Cardiac muscle cell (in vitro differentiated cells and primary cell): ENCODE measurements at places on chromosomes 7 and 10.

DNA sequence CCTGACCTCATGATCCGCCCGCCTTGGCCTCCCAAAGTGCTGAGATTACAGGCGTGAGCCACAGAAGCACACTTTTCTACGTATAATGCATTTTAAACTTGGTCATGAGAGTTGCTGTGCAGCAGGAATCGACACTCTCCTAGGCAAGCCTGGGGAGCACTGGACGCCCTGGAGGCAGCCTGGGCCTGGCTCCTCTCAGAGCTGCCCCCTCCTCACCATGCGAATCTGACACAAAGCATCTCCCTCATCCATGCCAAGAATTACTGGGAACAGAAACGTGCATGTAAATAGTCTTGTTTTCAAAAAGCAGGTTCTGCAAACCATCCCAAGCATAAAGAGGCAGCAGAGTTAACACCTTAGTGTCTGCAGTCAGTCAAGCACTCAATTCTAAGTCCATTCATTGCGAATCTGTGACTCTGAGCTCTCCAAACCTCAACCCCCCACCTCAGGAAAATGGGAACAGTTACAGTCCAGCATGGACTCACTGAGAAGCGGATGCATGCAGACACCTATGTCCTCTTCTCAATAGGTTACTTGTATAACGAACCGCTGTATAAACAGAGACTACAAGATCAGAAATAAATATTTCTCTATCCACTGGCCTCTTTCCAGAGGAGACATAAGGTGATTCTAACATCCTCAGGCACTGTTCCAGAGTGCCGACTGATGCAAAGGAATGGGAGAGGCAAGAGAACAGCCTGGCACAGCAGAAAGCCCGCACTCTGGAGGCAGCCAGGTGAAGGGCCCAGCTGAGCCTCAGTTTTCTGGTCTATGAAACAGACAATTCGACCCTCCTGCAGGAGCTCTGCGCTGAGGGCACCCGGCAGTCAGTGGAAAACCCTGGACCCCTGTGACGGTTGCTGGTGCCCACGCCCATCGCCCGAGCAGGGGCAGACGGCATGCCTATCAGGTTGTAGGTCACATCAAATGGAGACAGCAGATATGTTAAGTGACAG is 68.9 kb downstream of the MAD1L1 start:
- no peak for DNase-seq

DNA sequence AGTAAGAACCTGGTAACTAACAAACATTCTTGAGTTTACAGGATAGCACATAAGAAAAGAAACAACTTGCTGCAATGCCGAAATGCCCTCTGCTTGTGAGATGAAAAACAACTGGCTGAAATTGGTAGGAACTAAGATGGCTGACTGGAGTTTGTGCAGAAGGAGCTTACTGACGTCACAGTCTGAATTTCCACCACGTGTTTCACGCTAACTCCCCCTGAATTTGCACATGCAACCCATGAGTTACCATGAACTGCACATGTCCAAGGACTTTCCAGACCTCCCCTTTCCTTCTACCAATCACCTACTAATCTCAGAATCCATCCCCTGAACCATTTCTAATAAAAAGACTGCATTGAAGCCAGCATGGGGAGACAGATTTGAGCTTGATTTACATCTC is 86.3 kb upstream of the KCND2 start:
- DNase-seq, result no peak

DNA sequence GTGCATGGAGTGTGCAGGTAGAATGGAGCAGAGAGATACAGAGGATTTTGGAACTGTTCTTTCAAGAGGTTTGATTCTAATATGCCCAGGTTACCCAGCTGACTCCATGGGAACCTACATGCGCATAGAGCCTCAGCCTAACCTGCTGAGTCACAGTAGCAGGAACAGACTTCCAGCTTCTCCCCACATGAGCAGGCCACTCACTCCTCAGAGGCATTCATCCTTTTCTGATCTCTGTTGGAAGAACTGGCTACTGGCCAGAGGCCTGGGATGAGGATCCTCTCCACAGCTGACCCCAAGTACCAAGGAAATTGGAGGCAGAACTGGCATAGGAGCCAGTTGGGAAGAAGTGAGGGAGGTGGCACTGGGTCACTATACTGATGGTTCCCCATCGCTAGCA is 17.9 kb upstream of the CCSER2 start:
- DNase-seq, result peak; percentile 23

- no peak for DNase-seq
Measured at GRCh38 chr10:43042503-43043341, 34.1 kb upstream of the RET start.

DNA sequence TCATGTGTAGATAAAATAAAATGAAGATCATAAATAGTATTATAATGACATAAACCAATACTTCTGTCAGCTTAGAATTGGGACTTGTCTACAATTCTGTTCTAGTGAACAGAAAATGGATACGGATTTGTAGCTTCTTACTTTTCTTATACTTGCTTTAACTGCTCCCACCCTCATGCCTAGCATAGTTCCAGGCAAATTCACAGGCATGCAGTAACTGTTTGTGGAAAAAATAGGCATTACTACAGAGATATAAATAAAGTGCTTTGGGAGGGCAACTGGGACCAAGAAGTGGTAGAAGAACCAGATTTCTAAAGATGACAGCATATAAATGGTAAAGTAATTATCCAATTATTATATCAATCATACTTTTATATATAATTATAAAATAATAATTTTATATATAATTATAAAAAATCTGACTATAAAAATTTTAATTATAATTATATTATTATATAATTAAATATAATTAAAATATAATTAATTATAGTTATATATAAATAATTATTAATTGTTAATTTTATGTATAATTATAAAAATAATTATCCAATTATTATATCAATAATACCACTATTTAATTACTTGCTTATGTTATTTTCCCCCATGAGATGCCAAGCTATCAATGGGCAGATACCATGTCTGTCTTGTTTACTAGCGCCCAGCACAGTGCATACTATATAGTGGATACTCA is 144.1 kb downstream of the NOC3L start:
- no peak for DNase-seq

GRCh38 chr10:69398466-69398865 is 18.3 kb downstream of the TACR2 start:
- no peak for DNase-seq

GRCh38 chr10:18681971-18682411 is 22.8 kb downstream of the ARL5B start:
- DNase-seq, result no peak

DNA sequence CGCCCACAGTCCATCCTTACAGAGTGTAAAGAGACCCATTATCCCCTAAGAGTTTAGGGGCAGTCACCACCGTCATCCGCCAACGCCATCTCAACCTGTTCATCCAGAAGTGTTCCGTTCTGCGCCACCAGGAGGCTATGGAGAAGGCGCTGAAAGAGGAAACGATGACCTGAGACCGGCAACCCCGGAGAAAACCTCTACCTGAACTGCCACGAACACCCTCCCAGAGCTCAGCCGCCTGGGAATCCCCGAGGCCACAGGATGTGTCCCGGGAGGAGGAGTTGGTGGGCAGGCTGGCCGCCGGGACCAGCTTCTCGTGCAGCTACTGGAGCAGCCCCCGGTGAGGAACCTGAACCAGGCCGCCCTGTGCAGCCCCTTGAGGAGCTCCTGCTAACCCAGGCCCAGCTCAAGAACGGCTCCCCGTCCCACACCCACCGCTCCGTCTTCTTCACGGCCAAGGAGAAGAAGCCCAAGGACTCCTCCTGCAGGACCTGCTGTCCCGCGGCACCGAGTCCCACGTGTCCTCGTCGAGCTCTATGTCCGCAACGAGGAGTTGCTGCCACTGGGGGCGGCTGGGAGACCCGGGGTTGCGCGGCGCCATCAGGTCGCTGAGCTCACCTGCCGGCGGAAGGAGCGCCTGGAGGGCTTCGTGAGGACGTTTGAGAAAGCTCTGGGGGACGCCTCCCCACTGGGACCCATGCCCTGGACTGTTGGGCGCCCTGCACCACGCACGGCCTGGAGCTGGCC is 21.1 kb upstream of the LANCL2 start:
- no peak for DNase-seq

GRCh38 chr10:65534771-65535170 is 1391.1 kb upstream of the LRRTM3 start:
- no peak for DNase-seq

GRCh38 chr10:11838298-11838852 is 15.2 kb downstream of the PROSER2 start:
- no peak for DNase-seq

DNA sequence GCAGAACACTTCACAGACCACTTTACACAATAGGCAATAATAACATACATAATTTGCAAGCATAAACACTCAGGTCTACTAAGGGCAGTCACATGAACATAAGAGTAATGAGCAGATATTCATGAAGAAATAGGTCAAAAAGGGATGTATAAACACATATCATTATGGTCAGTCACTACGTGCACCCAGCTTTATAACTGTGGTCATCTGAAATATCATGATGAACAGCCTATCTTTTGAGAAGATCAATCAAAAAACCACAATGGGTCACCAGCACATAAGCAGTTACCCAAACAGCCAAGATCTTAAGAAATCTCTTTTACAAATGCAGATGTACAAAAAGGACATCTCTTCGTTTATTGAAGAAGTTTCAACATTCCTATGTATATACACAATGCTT is 35.5 kb upstream of the DRGX start:
- no peak for DNase-seq

DNA sequence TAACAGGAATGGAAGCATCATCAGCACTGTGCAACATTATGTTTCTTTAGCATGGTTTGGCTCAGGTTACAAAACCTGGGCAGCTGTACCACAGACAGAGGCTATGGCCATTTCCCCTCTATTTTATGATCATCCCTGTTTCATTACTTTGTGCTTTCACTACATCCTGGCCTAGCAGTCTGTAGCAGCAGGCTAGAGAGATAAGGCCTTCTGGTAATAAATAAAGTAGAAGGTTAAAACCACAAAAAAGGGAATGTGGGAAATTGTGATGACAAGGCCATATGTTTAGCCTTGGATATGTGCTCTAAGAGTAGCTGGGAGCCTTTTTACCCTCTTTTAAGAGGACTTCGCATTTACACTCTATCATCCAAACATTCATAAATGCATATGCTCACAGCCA is 266.2 kb upstream of the PHF14 start:
- no peak for DNase-seq

DNA sequence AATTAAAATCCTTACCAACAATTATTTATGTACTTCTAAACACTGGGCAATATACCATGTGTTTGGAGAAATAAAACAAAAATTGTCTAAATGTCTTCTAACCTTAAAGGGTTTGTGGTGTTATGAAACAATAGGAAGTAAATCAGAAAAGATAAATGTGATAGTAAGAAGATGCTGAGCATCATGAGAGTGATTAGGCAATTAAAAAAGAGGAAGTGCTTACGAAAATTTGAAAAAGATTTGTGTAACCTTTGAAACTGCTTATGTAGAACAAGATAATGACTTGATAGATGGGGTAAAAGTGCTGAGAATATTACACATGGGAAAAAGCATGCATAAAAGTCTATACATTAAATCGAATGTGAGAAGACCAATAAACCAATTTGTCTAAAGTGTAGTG is 573.4 kb upstream of the CNTNAP2 start:
- DNase-seq, result no peak

- no peak for DNase-seq
Measured at GRCh38 chr10:126908225-126908624, 3.0 kb downstream of the DOCK1 start.

GRCh38 chr10:13515467-13515866 is 13.3 kb downstream of the BEND7 start:
- no peak for DNase-seq

DNA sequence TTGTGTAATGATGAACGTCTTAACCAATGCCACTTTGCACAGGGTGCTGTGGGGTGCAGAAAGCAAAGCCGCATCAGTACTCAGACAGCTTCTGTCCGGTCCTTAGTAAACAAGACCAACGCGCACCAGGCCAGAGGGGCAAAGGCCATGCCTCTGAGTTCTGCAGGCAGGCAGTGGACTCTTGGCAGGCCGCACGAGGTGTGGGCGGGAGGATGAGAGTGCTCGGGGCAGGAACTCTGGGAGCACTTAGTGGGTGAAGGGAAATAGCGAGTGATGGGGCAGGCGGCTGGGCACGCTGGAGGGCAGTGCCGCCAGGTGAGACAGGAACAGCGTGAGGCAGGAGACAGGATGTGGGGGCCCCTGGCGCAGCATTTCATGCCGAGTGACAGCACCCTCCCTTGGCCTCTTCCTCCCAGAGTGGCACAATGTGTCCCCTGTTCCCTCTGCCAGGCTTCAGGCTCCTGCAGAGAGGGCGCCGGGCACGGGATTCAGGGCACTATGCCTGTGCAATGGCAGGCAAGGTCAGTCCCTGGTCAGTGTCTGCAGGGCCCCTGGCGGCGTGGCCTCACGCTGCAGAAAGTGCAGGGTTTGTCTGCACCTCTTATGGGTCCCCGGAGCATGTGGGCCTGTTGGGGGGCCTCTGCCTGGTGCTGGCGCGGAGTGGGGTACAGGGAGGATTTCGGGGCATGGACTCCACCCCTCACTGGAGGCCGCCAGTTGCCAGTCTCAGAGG is 60.4 kb downstream of the VIPR2 start:
- DNase-seq, result no peak

- no peak for DNase-seq
Measured at GRCh38 chr7:127771707-127772106, 119.7 kb downstream of the SND1 start.

- DNase-seq, result no peak
Measured at GRCh38 chr10:5274795-5275194, 78.2 kb downstream of the AKR1C4 start.

DNA sequence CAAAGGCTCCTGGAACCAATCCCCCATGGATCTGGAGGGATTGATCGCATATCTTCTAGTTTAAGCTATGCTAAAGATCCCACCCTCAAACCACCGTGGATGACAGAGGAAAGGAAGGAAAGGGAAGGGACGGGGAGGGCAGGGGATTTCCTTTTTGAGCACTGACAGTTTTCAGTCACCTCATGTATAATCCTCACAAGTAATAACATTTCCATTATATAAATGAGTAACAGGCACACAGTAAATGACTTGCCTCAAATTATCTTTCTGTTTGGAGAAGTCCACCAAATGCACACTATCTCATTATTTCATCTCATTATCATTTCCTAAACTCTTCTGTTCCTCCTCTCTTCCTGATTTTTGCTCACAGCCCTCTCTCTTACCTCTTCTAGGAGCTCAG is 127.1 kb upstream of the AOAH start:
- no peak for DNase-seq

DNA sequence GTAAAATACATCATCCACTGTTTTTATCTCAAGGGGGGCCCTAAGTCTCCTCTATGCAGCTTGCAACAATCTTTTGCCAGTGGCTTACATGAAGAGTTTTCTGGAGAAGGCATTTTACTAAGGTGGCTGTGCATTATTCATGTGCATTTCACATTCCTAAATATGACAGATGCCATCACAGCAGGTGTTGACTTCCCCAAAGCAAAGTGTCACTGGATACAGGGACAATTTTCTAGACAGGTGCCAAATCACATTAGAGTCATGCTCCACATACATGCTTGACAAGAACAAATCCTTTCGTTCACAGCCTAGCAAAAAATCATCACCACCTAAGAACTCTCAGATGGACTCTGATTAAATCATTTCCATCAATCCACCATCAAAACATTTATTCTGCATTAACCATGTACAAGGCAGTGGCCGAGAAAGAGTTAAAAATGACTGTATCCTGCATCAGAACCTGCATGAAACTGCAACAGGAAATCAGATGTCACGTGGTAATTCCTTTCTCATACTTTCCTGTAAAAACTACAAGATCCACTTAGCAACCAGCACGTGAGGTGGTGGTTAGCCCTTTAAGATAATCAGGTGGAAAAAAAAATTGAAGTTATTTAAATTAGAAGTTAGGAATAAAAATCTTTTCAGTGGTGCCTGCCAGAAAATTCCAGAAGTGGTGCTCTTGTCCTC is 88.2 kb upstream of the AFAP1L2 start:
- no peak for DNase-seq
